ENCODE measurements at places on chromosomes 7 and 10. TPM values are rescaled to one million over a fixed set of nuclear protein-coding genes. Genes with fewer than 3 reads are reported as not detected.

DNA sequence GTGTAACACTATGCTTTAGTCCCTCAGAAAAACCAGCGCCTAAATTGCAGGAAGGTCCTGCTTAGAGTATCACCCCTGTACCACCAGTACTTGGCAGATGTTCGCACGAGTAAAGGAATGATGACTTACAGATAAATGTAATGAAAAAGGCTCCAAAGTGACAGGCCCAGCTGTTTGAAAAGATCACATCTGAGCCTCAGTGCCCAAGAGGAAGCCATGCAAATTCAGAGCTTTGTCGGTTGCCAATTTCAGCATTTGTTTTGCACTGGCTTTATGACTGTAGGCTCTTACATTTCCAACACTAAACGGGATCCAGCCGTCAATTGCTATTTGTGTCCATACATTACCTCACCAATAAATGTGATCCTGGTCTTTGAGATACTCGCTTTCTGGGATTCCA is 60.6 kb upstream of the GAD2 start:
- H3K4me3 ChIP-seq: no peak overlapping the region
- H3K4me1 ChIP-seq: no peaks in the 10 kb centered on the region
- no peak overlapping the region for H3K27ac ChIP-seq
- H3K36me3 ChIP-seq: no peaks in the 10 kb centered on the region
- DNase-seq: no peak
- H3K27me3 ChIP-seq: no peaks in the 10 kb centered on the region

DNA sequence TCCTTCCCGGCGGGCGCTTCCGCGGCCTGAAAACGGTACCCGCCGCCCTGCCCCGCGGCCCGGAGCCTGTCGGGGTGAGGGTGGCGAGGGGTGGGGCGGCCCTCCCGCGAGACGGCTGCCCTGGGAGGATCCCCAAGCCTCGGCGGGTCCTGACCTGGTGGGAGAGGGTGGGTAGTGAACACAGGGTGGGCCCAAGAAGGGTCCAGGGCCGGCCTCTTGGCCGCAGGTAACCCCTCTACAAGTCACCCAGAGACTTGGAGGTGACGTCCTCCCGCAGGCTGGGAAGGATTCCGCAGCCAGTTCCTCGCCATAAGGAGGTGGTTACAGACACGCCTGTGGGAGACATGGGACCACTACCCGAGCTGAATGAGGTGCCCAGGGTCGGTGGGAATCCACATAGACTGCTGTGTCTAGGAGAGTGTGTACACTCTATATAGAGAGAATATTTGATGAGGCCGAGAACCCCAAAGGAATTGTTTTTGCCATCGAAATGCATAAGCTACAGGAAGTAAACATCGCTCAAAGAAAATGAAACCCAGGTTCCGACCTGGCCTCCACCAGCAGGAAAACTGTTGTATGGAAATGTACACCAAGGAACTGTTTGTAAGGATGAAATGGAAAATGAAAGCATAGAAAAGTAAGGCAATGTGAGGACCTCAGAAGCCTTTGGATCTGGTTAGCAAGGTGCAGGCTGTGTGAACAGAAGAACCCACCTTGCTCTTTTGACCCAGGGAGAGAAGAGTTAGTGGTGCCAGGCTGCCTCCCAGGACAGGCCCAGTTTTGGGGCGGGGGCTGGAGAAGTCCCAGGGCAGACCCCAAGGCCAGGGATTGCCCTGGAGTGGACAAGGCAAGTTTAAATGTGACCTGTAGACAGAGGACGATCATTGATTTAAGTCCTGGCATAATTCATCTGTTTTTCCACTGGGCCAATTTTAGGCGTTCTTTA is 659 bp downstream of the OPTN start:
- peak; percentile 56 for DNase-seq
- peak overlapping the region; percentile 98 for H3K27ac ChIP-seq
- no peaks in the 10 kb centered on the region for H3K27me3 ChIP-seq
- H3K4me1 ChIP-seq: peaks cover 57% of the 10 kb centered on the region
- H3K36me3 ChIP-seq: no peaks in the 10 kb centered on the region

Gene SFRP5
- not detected for total RNA-seq

- H3K4me3 ChIP-seq: no peak overlapping the region
- no peak for DNase-seq
- no peaks in the 10 kb centered on the region for H3K27me3 ChIP-seq
- no peaks in the 10 kb centered on the region for H3K36me3 ChIP-seq
- no peak overlapping the region for H3K27ac ChIP-seq
- H3K4me1 ChIP-seq: peaks cover 16% of the 10 kb centered on the region
These were observed 451.0 kb upstream of the GALNT17 start for GRCh38 chr7:70680743-70681468.

Gene AGBL3
- total RNA-seq: 5.5 TPM

GRCh38 chr10:122376364-122376961 is 2.0 kb downstream of the PLEKHA1 start:
- no peak overlapping the region for H3K4me3 ChIP-seq
- no peak overlapping the region for H3K27ac ChIP-seq
- H3K27me3 ChIP-seq: peaks cover 4% of the 10 kb centered on the region
- no peaks in the 10 kb centered on the region for H3K36me3 ChIP-seq
- H3K4me1 ChIP-seq: peaks cover 49% of the 10 kb centered on the region

DNA sequence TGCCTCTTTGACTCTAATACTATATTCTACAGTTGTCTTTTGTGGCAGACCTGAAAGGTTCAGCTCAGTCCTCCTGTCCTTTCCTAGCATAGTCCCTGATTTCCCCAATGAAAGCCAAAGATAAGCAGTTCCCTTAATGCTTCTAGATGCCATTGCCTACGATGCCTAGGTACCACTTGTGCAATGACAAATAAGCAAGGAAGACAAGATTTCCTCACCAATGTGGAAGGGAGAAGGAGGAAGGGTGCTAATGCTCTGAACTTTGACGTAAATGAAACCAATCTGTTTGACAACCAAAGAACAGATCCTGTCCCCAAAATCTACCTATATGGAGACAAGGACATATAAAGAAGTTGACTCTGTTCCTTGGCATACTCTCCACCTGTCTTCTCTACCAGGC is 393.3 kb downstream of the KCNMA1 start:
- H3K36me3 ChIP-seq: no peaks in the 10 kb centered on the region
- H3K4me3 ChIP-seq: no peak overlapping the region
- H3K27ac ChIP-seq: no peak overlapping the region
- no peaks in the 10 kb centered on the region for H3K4me1 ChIP-seq

DNA sequence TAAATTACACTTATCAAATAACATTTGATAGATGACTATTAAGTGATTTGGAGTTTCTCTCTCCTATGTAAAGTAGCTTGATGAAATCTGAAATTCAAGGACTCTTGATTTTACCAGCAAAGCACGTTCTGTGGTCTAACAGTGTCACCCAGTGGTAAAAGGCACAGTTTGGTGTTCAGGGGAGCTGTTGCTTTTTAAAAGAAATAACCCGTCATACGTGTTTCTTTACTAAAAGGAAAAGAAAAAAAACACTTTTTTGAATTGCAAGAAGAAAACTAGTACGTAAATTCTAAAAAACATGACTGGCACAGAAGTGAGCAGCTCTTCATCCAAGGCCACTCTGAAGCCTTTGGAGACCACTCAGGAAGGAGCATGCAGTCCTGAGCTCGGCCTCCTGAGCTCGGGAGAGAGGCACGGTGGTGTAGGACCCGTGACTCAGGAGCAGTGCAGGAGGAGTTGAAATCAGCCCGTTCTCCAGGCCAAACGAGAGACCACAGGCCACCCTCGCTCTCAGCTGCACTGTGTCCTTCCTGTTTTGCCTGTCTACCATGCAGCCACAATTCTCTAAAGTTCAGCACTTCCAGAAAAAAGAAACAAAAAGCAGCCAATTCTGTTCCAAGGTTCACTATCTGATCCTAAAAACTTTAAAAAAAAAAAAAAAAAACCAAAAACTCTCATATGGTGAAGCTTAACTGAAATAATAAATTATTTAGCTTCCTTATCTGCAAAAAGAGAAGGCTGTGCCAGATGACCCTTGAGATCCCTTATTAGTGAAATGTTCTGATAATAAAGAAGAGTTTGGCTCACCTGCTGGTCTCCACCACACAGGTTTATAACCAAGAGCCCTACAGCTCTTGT is 212.6 kb upstream of the FRMD4A start:
- H3K27ac ChIP-seq: peak overlapping the region; percentile 56
- no peak overlapping the region for H3K4me3 ChIP-seq
- H3K36me3 ChIP-seq: peaks cover 30% of the 10 kb centered on the region
- DNase-seq: peak; percentile 79

DNA sequence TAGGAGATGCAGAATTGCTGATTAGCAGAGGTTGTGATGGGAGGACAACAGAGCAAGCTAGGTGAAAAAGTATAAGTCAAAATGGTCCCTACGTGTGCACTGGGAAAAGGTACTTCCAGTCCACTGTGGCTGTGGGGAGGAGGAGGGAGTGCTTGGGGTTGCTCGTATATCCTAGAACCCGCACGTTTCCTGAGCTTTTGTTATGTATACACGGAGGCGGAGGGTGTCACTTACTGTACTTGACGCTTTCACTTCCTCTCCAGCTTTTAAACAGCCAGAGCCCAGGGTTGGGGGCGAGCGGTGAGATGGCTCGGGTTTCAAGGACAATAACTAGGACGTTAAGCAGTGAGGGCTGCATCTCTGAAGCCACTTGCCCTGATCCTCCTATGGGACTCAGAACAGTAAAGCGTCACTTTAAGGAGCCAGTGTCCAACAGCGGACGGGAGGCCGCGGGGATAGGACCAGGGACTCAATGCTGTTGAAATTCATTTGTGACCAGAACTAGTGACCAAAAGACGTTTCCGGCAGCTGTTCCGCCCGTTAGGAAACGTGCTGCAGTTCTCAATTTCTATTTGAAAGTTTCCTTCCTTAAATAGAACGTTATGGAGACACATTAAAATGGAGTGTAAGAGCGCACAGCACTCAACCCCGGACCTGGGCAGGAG is 985 bp upstream of the ETV1 start:
- peaks cover 7% of the 10 kb centered on the region for H3K27me3 ChIP-seq
- H3K4me1 ChIP-seq: peaks cover 16% of the 10 kb centered on the region
- H3K27ac ChIP-seq: no peak overlapping the region
- H3K36me3 ChIP-seq: no peaks in the 10 kb centered on the region

Gene OR2A25
- not detected for total RNA-seq

- peaks cover 14% of the 10 kb centered on the region for H3K4me1 ChIP-seq
- DNase-seq: peak; percentile 39
- no peaks in the 10 kb centered on the region for H3K36me3 ChIP-seq
These were observed 90.0 kb upstream of the PLXNA4 start for GRCh38 chr7:132666071-132666773.

DNA sequence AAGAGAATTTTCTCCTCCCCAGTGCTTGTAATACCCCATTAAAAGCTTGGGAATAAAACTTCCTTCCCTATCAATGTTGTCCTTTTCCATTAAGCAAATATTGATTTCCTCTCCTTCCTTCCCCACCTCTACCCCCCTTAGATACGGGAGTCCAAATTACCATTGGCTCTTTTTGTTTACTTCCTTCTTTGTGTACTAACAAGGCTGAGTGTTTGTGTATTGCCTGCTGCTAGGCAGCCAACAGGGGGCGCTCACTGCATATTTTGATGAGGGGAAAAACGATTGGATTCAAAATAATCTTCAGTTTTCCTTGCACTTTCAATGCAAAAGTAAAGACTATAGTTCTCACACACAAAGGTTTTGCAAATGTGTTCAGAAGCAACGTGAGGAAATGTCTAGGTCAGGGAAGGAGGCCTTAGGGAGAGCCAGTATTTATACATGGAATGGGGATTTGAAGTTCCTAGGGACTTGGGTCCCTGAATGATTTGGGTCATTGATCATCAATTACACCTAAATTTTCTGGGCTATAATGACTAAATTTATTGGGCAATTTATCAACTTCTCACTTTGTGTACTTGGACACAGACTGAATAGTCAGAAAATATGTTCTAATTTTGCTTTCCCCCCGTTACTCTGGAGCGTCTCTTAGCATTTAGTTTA is 23.6 kb upstream of the VPS41 start:
- no peaks in the 10 kb centered on the region for H3K27me3 ChIP-seq
- H3K27ac ChIP-seq: no peak overlapping the region
- H3K4me3 ChIP-seq: no peak overlapping the region
- no peaks in the 10 kb centered on the region for H3K4me1 ChIP-seq
- no peaks in the 10 kb centered on the region for H3K36me3 ChIP-seq
- DNase-seq: peak; percentile 12

Gene PSTK
- 4.7 TPM for total RNA-seq

Gene JMJD1C
- 113 TPM for total RNA-seq

- H3K4me3 ChIP-seq: no peak overlapping the region
- H3K36me3 ChIP-seq: no peaks in the 10 kb centered on the region
- DNase-seq: no peak
- H3K27me3 ChIP-seq: no peaks in the 10 kb centered on the region
These were observed 16.0 kb downstream of the RNF32 start for GRCh38 chr7:156656598-156656997.

DNA sequence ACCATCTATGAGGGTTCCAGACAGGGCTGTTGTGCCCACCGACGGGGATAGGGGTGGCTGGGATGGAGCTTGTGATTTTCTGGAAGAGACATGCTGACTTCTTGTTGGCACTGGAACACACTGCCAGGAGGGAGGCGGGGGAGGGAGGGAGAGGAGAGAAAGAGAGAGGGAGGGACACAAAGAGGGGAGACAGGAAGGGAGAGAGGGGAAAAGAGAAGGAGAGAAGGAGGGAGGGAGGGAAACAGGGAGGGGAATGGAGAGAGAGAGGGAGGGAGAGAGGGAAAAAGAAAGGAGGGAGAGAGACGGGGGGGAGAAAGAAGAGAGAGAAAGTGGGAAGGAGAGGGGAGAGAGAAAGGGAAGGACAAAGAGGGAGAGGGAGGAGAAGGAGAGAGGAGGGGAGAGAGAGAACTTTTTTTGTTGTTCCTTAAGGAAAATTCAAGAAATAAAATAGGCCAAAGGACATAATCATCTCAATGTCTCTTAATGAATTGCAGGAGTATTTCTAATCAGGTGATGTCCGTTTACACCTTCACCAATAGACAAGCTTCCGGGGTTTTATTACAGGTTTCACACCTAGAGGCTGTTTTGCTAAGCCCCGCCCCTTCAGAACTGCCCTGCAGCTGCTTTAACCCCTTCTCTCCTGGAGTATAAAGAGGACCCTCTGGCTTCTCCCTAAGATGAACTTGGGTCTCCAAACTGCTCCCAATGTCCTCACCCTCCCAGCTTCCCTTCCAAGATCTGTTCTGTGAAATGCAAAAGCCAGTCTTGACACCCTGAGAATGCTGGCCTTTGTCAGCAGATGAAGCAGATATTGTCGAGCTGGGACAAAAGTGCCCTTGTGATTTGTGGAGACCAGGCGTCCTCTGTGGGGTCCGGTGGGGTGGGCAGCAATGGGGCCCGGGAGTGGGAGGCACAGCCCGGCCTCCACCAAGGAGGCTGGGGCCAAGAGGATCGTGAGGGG is 82.0 kb upstream of the GTF2IRD1 start:
- no peaks in the 10 kb centered on the region for H3K27me3 ChIP-seq
- no peaks in the 10 kb centered on the region for H3K4me1 ChIP-seq
- H3K36me3 ChIP-seq: no peaks in the 10 kb centered on the region
- DNase-seq: no peak
- H3K4me3 ChIP-seq: no peak overlapping the region

Gene TMEM229A
- not detected for total RNA-seq

DNA sequence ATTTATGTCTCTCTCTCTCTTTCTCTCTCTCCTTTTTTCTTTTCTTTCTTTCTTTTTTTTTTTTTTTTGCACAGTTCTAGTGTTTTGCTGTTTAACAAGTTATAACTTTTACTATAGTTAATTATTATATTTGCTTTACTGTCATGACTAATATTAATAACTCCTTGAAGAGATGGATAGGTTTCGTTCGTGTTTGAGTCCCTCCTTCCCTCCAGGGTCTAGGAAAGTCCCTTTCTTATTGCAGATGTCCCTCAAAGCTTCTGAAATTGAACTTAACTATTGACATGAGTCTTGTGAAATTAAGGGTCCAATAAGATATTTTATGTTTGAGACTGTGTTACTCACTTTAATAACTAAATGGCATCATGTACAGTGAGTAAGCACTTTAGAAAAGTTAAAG is 131.4 kb downstream of the PLXDC2 start:
- no peaks in the 10 kb centered on the region for H3K36me3 ChIP-seq
- H3K27me3 ChIP-seq: no peaks in the 10 kb centered on the region
- DNase-seq: no peak
- H3K4me1 ChIP-seq: no peaks in the 10 kb centered on the region
- H3K27ac ChIP-seq: no peak overlapping the region
- no peak overlapping the region for H3K4me3 ChIP-seq

Measured in CD4-positive, alpha-beta memory T cell (primary cell).